Fibroblast of villous mesenchyme (primary cell): ENCODE measurements at places on chromosomes 1 and 21. TPM values are rescaled to one million over a fixed set of nuclear protein-coding genes. Genes with fewer than 3 reads are reported as not detected.

The FOXD2 gene
- total RNA-seq = under 0.01 and 0.32 TPM in 2 replicates

The RUNX3 gene
- not detected in 2 replicates for total RNA-seq

The ILDR2 gene
- total RNA-seq = 0.32 and 0.43 TPM in 2 replicates

The PRRX1 gene
- 174 and 203 TPM in 2 replicates for total RNA-seq

The LRRIQ3 gene
- total RNA-seq = 0.32 and 1.7 TPM in 2 replicates

The DCDC2B gene
- not detected in 2 replicates for total RNA-seq

The CD1D gene
- under 0.01 TPM in 2 replicates for total RNA-seq

The LCE1C gene
- total RNA-seq = not detected in 2 replicates

The ACTL8 gene
- not detected in 2 replicates for total RNA-seq

DNA sequence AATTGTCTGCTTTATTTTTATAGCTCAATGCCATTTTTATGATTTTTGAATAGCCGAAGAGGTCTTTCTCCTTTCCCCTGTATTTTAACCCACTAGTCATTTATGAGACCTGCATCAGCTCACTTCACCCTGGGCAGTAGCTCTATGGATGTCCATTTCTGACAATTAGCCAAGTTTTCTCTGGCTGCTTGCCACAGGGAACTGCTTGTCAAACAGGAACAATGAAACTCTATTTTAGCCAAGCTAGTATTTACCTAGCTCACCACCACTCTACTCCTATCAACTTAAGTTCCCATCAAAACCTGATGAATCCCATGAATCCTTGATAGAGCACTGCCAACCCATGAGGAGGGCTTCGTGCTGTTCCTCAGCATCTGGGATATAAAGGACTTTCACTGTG, 406.7 kb downstream of the RWDD3 start:
- no peak for DNase-seq

GRCh38 chr1:194658090-194658439, 1471.7 kb upstream of the B3GALT2 start:
- no peak for DNase-seq

- DNase-seq = no peak
Observed at GRCh38 chr21:35398346-35398982, 349.4 kb upstream of the RUNX1 start.

GRCh38 chr1:155944444-155944799, 3.0 kb downstream of the RXFP4 start:
- DNase-seq = no peak

DNA sequence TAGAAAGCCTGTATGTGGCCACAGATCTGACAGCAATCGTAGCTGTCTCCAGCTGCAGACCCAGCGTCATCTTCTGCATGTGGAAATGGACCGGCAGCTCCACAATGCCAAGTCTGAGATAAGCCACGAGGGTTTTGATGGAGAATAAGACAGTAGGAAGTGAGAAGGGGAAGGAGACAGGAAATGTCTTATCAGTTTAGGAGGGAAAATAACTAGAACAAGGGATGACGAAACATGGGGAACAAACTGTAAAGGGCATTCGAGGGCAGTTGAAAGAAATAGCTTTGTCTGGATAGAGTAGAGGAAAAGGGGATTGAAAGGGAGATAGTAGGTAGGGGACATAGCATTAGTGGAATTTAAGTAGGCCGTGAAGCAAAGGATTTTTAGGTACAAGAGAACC, 74.0 kb upstream of the CTTNBP2NL start:
- no peak for DNase-seq

DNA sequence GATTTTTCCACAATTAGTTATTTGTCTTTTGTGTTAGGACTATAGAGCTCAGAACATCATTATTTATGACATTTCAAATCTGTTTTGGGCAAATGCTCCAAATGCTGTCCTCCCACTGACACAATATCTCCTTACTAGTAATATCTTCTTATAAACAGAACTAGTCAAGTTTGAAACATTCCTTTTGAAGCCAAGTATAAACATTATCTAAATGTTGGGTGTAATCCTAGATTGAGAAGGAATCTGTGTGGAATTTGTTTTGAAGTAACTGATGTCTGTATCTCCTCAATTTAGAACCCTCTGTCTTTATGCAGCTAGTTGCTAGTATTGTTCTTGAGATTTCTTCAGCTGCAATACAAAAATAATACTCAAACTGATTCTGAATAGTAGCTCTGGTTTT, 28.5 kb upstream of the PAXBP1 start:
- DNase-seq = peak; percentile 38

DNA sequence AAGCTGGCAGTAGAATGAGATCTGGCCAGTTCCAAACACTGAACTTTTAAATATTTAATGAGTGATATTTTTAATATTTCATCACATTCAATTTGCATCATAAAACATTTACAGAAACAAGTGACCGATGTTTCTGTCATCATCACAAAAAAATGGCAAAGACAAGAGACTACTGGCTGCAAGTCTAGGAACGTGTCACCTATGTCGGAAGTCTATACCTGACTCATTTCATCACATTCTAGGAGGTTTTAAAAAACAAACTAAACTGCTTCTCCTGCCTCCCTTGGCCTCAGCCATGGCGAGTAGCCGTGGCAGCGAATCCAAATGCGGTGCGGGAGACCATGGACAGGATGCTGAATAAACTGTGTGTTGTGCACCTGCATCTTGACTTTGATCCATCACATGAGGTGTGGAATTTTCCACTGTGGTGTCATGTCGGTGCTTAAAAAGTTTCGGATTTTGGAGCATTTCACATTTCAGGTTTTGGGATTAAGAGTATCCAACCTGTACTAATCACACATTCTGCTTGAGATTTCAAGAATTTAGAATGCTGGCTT, 43.1 kb downstream of the CLSTN1 start:
- DNase-seq = no peak

GRCh38 chr1:28118640-28119307, 30.4 kb upstream of the EYA3 start:
- no peak for DNase-seq

DNA sequence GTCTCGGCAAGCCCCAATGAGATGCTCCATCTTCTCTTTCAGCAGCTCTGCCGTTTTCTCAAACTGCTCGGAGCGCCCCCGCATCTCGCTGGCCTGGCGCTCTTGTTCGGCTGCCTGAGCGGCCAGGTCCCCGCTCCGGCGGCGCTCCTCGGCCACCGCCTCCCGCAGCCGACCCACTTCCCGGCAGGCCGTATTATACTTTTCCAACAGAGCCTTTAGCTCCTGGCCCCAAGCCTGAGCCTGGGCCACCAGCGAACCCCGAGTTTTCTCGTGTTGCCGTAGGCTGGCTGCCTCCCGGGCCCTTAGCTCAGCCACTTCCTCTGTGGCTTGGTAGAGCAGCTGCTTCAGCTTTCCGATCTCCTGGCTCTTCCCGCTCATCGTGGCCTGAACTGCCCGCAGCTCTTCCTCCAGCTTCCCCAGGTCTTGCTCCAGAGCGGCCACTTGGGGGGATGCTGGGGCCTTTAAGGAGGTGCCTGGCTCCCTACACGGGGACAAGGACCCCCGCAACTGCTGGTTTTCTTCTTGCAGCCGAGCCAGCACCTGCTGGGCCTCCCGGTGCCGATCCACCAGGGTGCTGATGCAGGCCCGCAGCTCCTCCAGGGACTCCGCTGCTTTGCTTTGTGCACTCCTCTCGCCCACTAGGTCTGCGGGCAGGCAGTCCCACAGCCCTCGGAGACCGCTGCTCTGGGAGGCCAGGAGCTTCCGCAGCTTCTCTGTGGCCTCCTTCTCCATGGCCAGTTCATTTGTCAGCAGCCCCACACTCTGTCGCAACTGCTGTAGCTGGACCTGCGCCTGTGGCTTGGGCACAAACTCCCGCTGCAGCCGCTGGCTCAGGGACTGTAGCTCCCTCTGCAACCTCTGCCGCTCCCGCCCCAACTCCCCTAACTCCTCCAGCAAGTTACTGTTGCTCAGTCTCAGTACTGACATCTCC, 13.4 kb upstream of the PIAS3 start:
- DNase-seq = peak; percentile 45

DNA sequence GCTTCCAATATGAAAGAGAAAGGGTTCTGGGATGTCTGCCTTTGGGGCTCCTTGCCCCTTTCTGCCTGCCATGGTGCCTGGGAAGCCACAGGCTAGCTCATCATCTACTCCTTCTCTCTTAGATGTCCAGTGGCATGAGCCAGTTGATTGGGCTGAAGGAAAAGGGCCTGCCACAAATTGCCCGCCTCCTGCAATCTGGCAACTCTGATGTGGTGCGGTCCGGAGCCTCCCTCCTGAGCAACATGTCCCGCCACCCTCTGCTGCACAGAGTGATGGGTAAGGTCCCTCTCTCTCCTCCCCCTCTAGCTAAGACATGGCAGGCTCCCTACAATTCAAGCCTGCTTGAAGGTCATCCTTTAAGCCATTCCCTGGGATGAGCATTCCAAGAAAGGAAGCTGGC, 41.0 kb downstream of the PKP1 start:
- no peak for DNase-seq

- DNase-seq = no peak
Observed at GRCh38 chr1:66925944-66926343, 1.2 kb downstream of the MIER1 start.
